Breast epithelium (tissue), 4 donors: ENCODE measurements at places on chromosomes 4 and X.

DNA sequence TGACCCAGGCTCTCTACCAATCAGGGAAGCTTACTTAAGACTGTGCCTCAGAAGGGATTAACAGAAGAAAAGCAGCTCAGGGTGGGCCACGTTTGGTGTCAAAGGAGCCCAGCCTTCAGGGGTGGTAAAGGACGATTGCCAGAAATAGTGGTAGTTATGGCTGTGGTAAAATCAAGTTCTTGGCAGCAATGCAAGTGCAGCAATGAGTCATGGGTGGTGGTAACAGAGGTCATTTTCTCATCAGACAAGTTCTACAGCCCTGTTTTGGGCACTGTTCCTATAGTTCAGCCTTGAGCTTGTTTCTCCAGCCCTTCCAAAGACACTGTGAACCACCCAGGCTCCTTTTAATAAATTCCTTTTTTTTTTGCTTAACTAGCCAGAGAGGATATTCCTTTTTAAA lies 120.3 kb downstream of the EFHC2 start:
- no peaks in the 10 kb centered on the region for H3K36me3 ChIP-seq
- H3K27ac ChIP-seq: no peak overlapping the region
- H3K4me3 ChIP-seq: no peak overlapping the region
- H3K27me3 ChIP-seq: no peaks in the 10 kb centered on the region

GRCh38 chrX:119981286-119982070 lies 37.9 kb upstream of the NKAP start:
- no peaks in the 10 kb centered on the region for H3K4me1 ChIP-seq
- peaks cover 12% of the 10 kb centered on the region for H3K27me3 ChIP-seq
- no peak overlapping the region for H3K27ac ChIP-seq
- H3K36me3 ChIP-seq: no peaks in the 10 kb centered on the region
- DNase-seq: no peak

GRCh38 chr4:98305576-98305975 lies 44.4 kb downstream of the RAP1GDS1 start:
- no peaks in the 10 kb centered on the region for H3K4me1 ChIP-seq
- H3K27ac ChIP-seq: no peak overlapping the region
- no peaks in the 10 kb centered on the region for H3K36me3 ChIP-seq
- H3K27me3 ChIP-seq: no peaks in the 10 kb centered on the region

GRCh38 chr4:168480931-168481611 lies 779 bp upstream of the DDX60L start:
- no peaks in the 10 kb centered on the region for H3K27me3 ChIP-seq
- peak overlapping the region; percentile 78 for H3K4me3 ChIP-seq
- no peaks in the 10 kb centered on the region for H3K4me1 ChIP-seq
- DNase-seq: no peak
- H3K36me3 ChIP-seq: no peaks in the 10 kb centered on the region

DNA sequence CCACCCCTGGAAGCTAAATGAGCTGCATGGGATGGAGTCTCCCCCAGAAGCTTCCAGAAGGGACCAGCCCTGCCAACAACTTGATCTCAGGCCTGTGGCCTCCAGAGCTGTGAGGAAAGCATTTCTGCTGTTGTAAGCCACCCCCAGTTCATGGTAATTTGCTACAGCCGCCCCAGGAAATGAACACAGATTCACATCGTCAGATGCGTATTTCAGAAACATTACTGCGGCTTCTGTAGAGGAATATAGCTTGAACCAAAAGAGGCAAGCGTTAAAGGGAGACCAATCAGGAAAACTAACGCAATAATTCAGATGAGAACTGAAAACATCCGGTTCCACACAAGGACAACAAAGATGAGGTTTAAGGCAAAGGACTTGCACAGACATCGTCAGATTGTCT lies 128.4 kb upstream of the TBL1X start:
- H3K27me3 ChIP-seq: peaks cover 16% of the 10 kb centered on the region
- no peak overlapping the region for H3K4me3 ChIP-seq
- H3K36me3 ChIP-seq: no peaks in the 10 kb centered on the region
- H3K4me1 ChIP-seq: no peaks in the 10 kb centered on the region

- no peaks in the 10 kb centered on the region for H3K36me3 ChIP-seq
- H3K4me3 ChIP-seq: no peak overlapping the region
- no peaks in the 10 kb centered on the region for H3K4me1 ChIP-seq
- no peaks in the 10 kb centered on the region for H3K27me3 ChIP-seq
- no peak overlapping the region for H3K27ac ChIP-seq
Measured at GRCh38 chr4:173259310-173259709, 74.8 kb downstream of the HMGB2 start.
